Stimulated activated CD4-positive, alpha-beta T cell treated with anti-CD3 and anti-CD28 coated beads, Interleukin-4, amount 100 ng/mL, for 1 hour (primary cell): ENCODE measurements at places on chromosomes 2 and 18.

- DNase-seq, result peak; percentile 20
Observed at GRCh38 chr2:134718817-134719814, at the start of gene TMEM163. TSS of gene TMEM163 (minus strand) at chr2:134719000.

DNA sequence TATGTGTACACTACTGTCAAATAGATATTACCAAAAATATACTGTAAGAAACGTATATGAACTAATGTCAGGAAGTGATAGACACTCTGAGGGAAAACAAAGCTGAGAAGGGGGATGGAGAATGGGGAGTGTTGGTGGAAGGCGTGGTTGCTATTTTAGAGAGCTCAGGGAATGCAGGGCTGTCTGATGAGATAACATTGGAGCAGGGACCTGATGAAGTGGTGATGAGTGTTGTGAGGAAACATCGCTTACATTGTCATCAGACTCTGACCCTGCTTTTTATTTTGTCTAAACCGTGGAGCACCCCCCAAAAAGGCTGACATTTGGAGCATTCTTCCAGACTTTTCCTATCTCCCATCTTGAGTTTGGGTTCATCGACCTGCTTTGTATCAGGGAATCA lies 194.7 kb downstream of the LTBP1 start:
- no peak for DNase-seq

- no peak for DNase-seq
Observed at GRCh38 chr18:8215741-8216140, 393.5 kb upstream of the RAB12 start.

- DNase-seq, result no peak
Observed at GRCh38 chr2:458425-458815, 170.5 kb upstream of the ALKAL2 start.

- DNase-seq, result no peak
Observed at GRCh38 chr18:21074336-21075323, 37.0 kb downstream of the ROCK1 start.

GRCh38 chr2:127471286-127471988 lies 53.2 kb downstream of the PROC start:
- no peak for DNase-seq

GRCh38 chr18:11983592-11983991 lies 2.3 kb downstream of the IMPA2 start:
- DNase-seq, result no peak

GRCh38 chr2:48711343-48711742 lies 44.2 kb downstream of the LHCGR start:
- DNase-seq, result no peak
